ENCODE measurements at places on chromosomes 3 and 15.
A peak's percentile ranks its signal among the peaks of the same experiment; 100 is the strongest.

DNA sequence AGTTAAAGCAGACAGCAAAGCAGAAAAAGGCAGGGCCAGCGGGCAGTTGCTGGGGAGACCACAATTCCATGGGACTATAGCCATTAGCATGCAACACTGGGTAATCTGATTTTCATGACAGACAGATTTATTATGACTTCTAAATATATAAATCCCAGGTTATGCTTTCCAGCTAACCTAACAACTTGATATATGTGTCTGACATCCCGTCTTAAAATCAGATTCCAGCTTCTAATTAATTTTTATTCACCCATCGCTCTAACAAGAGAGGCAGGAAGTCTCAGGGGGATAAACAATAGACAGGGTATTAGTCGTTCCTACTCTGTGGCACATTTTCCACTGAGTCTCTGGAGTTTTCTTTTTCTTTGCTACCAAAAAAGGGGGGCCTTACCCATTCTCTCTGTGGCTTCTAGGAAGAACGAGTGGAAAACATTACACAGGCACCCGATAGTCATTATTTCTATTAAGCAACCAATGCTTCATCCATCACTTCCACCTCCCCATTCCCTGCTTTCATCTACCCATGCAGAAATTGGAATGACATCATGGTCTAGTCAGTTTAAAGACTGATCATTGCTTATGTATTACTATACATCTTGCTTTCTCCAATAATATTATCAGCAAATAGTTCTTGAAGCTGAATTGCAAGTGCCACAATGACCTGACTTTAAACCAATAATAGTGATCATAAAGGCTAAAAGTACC, 173.1 kb downstream of the FHIT start:
- no peak for DNase-seq

GRCh38 chr15:38829086-38829485, 264.5 kb upstream of the RASGRP1 start:
- no peak for DNase-seq

GRCh38 chr3:127209155-127209839, 16.4 kb downstream of the PRR23E start:
- no peak for DNase-seq

DNA sequence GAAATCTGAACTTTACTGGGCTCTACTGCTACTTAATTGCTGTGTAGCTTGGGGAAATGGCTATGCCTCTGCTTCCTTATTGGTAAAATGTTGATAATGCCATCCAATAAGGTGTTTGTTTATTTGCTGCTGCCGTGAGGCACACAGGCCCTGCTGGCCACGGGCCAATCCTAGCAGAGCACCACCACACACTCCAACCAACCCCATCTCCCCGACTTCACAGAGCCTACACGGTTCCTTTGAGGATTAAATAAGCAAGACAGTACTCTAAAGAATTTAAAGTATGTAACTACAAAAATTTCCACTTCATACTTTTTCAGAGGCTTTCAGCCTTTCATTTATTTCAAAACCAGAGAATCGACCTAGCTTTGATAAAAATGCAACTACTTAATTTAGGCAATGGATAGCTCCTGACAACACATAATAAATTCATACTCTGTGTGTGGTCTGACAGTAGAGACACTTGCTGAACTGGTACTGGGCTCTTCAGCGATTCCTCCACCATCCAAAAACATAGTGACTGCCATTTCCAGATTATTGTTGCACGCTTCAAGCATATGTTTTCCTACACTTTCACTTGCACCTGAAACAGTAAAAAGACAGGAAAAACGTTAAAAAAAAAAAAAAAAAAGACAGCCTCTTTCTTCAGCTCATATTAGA, 25.3 kb downstream of the UBXN7 start:
- DNase-seq: no peak

DNA sequence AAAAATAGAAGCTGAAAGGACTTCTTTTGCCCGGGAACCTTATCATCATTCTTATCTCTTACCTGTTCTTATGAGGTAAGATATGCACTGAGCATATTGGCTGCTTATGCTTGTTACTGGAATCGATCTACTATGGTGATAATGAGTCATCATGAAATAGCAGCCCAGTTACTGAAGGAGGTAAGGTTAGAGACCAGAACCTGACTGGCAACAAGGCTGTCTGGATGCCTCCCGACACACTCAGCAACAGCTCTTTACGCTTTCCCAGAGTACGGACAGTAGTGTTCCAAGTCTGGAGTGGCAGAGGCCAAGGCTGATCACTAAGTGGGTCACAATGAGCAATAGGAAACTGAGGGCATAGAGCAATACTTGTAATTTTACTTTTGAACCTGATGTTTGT, 314.1 kb downstream of the NLGN1 start:
- no peak for DNase-seq

DNA sequence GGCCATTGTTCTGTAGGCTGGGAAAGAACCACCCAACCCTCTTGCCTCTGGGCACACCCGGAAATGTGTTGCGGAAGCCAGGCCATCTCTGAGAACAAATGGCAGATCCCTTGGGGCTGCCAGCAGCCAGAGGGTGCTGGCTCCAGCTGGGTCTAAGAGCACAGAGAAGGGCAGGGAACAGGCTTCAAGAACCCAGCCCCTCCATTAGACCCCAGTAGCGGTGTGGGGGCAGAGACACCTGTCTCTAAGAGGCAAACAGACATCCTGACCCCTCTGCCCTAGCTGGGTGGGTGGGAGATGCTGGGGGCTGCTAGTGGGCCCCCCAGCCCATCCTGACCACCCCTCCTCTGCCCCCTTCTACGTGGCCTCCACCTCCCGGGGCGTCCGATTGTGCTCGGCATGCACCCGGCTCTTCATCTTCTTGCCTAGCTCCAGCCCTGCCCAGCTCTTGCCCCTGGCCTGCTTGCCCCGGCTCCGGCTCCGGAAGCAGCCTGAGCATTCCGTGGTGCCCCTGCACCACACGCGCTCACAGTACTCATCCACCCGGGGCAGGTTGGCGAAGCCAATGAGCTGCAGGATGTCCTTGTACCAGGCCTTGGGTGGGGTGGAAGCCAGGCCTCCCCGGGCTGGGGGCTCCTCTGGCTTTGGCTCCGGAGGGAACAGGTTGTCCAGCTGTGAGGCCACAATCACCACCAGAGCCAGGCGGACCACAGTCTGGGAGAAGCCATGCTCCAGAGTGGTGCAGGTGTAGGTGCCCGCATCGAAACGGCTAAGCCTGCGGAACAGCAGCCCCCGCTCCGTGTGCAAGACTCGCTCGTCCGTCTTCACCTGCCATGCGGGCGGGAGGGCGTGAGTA, 9.4 kb downstream of the SEMA3G start:
- no peak for DNase-seq

GRCh38 chr3:150146991-150147761, 176.5 kb upstream of the PFN2 start:
- DNase-seq: no peak

GRCh38 chr15:58773024-58773423, 1.9 kb downstream of the MINDY2 start:
- DNase-seq: no peak

- DNase-seq: no peak
Observed at GRCh38 chr3:36606871-36607765, 157.2 kb downstream of the DCLK3 start.

- no peak for DNase-seq
Observed at GRCh38 chr15:43008150-43008549, 87.6 kb upstream of the TTBK2 start.

GRCh38 chr3:195106418-195106906, 164.5 kb downstream of the XXYLT1 start:
- DNase-seq: peak; percentile 26

GRCh38 chr3:72175296-72175858, 390.4 kb upstream of the PROK2 start:
- DNase-seq: no peak

- no peak for DNase-seq
Observed at GRCh38 chr3:53056442-53056841, 10.6 kb upstream of the SFMBT1 start.

DNA sequence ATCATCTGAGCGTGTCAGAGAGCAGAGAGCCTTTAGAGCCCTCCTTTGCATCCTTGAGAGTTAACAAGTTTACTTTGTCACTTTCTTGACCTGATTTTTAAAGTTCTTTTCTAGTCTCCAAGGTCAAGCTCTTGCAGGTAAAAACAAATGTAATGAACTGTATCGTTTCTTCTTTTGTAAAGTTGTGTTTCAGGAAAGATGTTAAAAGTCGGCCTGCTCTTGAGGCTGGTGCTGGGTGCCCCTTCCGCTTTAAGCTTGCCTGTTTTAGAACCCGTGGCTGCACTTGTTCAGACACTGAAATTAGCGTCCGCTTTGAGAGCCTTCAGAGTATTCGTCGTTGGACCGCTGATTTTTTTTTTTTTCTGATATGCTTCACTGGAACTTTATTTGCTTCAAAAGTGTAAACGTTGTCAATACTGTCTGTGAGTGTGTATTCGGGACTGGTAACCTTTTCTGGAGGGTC, 52.6 kb upstream of the ULK4 start:
- no peak for DNase-seq

DNA sequence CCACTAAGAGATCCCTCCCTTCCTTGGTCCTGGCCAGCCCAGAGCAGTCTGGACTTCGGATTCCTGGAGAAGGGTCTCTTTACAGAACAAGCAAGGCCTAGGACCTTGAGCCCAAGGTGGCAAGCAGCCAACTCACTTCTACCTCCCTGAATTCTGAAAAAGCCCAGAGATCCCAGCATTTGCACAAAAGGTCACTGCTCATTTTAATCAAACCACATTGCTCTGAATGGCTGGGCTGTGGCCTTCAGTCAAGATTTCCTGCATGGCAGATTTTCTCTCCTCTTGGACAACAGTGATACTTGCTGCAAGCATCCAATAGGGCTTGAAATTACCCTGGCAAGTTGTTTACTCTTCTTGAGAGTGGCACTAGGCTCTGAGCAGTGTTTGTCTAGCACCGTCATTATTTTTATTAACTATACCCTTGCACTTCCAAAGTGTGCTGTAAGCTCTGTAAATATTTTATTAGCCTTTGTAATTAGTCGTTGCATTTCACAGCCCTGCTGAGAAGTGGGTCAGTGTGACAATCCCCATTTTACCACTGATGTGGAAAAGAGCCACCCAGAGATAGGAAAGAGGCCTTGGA, 274.7 kb upstream of the CTNNB1 start:
- no peak for DNase-seq

DNA sequence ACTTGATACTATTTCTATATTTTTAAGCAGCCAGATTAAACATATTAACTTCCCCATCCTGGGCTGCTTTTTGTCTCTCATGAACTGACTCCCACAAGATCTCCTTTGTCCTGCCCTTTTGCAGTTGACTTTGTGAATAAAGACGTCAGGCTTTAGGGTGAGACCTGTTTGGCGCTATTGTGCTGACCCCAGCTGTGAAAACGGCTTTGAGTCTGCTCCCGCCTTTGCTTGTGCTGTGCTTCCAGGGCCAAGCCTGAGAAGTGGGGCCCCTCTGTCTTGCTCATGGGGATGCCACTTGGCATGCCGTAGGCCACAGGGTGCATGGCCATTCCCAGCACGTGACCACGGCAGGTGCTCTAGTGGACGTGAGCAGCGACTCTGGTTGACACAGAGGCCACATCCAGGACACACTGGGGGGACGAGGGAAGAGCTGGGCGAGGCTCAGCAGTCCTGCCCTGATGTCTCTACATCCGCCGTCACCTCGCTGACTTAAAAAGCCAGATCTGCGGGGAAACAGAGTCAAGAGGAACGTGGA, 268.9 kb upstream of the LYSMD4 start:
- DNase-seq: no peak

DNA sequence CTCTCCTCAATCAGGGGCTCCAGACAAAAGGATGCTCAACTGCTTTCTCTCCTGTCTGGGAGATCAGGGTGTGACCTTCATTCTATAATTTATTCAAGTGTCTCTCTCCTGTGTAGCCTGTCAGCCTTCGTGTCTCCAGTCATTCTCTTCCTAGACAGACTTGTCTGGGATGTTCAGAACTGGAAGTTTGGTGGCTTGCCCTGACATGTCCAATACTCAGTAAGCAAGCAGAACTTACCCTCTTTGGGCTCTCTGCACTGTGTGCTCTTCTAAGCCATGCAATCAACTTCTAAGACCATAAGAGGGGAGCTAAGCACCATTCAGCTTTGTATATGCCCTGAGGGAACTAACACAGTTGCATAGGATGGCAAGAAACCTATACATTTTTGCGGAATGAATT, 14.1 kb downstream of the ACKR2 start:
- no peak for DNase-seq

- DNase-seq: no peak
Observed at GRCh38 chr3:46406443-46406787, 451 bp downstream of the CCR5AS start.

DNA sequence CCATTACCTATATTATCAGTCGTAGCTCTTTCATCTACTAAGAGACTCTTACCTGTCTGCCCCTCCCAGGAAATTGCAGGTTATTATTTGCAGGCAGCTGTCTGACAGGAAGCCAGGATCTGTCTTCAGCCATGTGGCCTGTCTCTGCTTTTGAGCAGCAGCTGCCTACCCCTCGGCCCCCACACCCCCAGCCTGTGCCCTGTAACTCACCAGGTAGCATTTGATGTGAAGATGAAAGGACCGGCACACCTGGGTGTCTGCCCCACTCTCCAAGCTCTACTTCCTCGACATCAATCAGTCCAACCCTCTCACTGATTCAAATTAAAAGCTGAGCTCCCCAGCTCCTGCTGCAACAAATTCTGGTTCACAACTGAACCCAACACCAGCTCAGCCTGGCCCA, 197.2 kb upstream of the CTNNB1 start:
- no peak for DNase-seq

DNA sequence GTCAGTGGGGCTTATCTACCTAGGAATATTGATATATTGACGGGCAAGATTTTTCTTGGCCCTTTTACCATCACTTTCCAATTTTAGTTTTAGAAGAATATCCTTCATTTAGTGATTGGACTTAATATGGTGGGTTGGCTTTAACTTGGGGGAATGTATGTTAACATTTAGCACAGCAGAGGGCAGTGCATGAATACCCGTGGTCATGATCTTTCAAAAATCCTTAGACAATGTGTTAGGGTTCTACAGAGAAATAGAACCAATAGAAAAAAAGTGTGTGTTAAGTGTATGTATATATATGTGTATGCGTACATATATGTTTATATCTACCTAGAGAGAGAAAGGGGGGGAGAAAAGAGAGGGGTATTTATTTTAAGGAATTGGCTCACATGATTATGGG, 36.9 kb downstream of the GPR171 start:
- no peak for DNase-seq

GRCh38 chr3:130465521-130465920, 51.5 kb upstream of the COL6A6 start:
- DNase-seq: no peak

GRCh38 chr3:115022199-115022598, 124.9 kb downstream of the ZBTB20 start:
- no peak for DNase-seq

DNA sequence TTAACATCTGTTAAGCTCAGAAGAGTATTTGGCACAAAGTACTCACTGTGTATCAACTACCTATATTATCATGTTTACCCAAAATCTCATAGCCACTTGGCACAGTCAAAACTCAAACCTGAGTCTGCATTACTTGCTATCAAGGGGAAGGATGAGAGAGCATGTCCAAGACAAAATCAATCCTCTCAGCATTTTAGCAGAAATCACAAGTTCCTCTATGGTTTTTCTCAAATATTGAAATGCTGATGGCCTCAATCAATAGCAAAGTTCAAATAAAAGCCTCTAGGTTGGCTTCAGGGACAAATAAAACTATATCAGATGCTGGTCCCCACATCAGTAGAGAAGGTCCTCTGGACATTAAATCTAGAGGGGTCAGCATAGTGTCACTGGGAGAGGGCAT, 14.3 kb downstream of the TBC1D2B start:
- no peak for DNase-seq

Data from putamen (tissue), 1 donor.